GM06990 (cell line): ENCODE measurements at places on chromosomes 1 and 21.

- peak; percentile 26 for DNase-seq
These were observed 41.3 kb upstream of the EIF4G3 start for GRCh38 chr1:21217812-21218596.

- no peak for DNase-seq
These were observed 1171.8 kb downstream of the AMY1C start for GRCh38 chr1:104921525-104921924.

DNA sequence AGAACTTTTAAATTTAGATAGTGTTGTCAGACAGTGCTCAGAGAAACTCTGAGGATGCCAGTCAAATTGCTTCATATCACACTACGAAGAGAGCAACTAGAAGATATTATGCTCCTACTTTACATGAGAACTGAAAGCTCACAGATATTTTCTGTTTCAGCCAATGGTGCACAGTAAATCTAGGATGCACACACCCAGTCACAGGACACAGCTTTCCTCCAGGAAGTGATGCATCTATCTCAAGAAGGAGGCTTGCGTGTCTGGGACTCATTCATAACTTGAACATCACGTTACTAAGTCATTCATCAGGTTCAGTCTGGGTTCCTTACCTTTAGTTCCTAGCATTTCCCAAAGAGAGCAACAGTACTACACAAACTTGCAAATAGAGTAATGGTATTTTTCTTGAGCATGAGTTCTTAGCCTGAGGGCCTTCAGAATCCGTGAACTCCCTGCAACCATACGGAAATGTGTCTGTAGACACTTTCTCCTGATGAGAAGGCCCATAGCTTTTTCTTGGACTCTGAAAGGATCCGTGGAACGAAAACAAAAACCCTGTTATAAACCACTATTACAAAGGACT lies 12.2 kb downstream of the ZNF697 start:
- no peak for DNase-seq

GRCh38 chr1:185156288-185156853 lies 382 bp downstream of the TRMT1L start:
- no peak for DNase-seq

DNA sequence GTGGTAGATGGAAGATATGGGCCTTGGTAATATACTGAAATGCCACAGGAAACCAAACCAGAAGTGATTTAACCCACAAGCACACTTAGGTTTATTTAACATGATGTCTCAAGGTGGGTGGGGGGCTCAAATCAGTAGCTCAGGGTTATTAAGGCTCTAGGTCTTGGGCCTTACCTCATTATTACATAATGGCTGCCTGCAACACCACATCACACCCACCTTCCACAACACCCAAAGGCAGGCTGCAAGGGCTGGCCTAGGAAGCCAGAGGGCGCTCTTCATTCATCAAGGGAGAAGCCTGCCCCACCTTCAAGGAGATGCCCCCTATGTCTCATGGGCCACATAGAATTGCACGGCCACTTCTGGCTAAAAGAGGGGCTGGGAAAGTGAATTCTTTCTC lies 6.0 kb downstream of the TFF1 start:
- DNase-seq, result no peak

DNA sequence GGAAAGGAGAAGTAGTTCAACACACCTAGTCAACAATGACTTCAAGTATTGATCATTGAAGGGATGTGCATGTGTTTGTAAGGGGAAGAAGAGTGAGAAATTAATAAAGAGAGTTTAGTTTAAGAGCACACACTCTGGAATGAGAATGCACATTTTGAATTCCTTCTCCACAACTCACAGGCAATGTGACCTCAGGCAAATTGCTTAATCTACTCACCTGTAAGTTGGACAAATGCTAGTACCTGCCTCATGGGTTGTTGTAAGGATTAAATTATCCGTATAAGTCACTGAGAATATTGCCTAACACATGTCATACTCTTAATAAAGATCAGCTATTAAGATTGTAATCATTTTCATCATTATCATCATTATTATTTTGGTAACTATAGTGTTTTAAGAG lies 204.0 kb upstream of the NFIA start:
- no peak for DNase-seq

- DNase-seq, result no peak
These were observed 418.7 kb upstream of the VAMP3 start for GRCh38 chr1:7352364-7352763.

GRCh38 chr1:55536545-55536865 lies 321.3 kb upstream of the USP24 start:
- no peak for DNase-seq

- no peak for DNase-seq
These were observed 212.1 kb downstream of the GPR52 start for GRCh38 chr1:174659823-174660222.

DNA sequence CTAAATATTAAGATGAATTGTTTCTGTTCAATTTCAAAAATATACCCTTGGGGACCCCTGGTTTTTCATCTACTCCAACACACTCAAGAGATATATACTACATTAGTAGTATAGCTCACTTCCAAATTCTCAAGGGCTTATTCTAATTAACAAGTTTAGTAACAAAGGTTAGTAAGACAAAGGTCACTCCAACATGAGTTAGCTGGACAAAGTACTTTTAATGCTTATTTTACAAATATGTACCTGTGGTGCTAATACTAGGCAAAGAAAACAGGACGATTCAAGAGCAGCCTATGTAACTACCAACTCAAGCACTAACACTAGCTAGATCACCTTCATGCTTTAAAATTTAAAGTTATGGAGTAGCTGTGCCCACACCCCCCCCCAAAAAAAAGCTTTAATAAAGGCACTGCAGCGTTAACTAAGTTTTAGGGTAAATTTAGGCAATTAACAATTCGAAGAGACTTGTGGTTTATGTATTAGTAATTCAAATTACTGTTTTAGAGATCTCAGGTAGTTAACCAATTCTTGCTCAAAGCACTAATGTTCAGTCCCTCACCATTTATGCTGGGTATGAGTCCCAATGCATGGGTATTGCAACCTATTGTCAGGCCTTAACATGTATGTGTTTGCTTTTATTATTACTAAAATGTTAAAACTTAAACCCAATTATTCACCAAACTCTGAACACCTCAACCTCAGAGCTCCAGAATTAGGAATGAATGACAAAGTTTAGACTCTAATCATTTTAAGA lies 14.1 kb downstream of the HNRNPU start:
- DNase-seq, result no peak

GRCh38 chr1:180805316-180805715 lies 107.4 kb upstream of the KIAA1614 start:
- DNase-seq, result peak; percentile 20

- no peak for DNase-seq
These were observed 77.0 kb upstream of the FGGY start for GRCh38 chr1:59219916-59220315.

- DNase-seq, result no peak
These were observed 69.6 kb downstream of the UBR4 start for GRCh38 chr1:19140465-19140864.

DNA sequence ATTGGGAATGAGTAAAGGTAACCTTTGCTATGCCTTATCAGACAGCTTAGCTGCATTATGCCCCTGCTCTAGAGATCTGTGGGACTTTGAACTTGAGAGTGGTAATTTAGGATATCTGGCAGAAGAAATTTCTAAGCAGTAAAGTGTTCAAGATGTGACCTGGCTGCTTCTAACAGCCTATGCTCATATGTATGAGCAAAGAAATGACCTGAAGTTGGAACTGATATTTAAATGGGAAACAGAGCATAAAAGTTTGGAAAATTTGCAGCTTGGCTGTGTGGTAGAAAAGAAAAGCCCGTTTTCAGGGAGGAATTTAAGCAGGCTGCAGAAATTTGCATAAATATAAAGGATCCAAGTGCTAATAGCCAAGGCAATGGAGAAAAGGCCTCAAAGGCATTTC lies 90.4 kb downstream of the HHIPL2 start:
- no peak for DNase-seq

DNA sequence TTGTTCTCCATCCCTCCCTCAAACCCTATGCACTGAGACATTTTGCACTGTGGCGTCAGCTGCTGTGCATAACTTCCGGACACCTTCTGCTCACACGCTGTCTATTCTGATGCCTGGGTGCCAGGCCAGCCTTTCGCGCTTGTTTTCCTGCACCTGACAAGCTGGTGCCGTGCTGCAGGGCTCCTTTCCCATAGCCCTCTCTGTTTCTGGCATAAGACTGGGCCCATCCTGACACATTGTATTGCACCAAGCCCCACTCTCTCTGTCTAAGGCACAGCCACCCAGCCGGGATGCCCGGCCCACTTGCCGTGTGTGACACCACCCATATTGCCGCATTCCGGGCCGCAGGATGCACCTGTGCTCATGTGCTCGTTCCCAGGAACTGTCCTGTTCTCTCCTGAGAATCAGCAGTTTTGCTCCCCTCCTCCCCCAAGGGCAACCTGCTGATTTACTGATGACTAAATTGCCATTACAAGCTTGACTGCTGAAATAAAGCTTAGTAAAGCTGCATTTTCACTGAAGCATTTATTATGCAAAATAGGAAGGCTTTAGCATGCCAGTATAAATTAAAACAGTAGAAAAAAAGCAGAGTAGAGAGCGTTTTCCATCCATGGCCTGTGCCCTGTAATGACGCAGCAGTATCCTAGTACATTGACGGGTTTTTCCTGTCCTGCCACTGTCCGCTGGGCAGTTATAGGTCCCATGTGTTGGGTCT lies 88.0 kb downstream of the CD247 start:
- peak; percentile 41 for DNase-seq

GRCh38 chr1:116407033-116407432 lies 34.0 kb downstream of the ATP1A1 start:
- no peak for DNase-seq

GRCh38 chr21:44485796-44486195 lies 30.5 kb downstream of the LRRC3 start:
- no peak for DNase-seq

GRCh38 chr1:7912743-7913557 lies 27.7 kb downstream of the TNFRSF9 start:
- no peak for DNase-seq

- DNase-seq, result no peak
These were observed 65.5 kb upstream of the AK4 start for GRCh38 chr1:65082346-65083040.

DNA sequence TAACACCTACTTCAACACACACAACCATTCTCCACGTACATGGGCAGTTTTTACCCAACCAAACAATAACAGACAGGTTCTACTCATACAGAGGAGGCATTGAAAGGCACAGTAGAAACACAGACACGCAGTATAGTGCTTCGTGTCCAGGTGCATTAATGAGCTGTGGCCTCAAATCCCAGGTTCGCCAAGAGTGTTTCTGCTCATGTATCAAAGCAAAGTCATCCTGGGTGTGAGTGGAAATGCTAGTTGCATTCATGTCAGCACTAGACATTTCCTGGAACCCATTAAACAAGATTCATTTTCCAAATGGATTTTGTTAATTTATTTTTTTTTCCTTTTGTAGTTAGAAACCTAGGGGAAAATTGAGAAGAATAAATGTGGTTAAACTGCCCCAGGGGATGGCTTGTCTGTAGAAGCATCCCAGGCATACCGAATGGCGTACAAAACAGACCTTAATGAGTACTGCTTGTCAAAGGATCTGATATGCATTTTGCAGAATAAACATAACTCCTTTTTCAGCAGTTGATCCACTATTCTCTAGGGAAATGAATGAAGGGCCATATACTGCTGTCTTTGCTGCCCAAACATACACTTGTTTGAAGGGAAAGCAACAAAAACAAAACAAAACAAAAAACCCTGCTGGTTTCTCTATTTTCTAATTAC lies 298.6 kb upstream of the ST6GALNAC5 start:
- no peak for DNase-seq

DNA sequence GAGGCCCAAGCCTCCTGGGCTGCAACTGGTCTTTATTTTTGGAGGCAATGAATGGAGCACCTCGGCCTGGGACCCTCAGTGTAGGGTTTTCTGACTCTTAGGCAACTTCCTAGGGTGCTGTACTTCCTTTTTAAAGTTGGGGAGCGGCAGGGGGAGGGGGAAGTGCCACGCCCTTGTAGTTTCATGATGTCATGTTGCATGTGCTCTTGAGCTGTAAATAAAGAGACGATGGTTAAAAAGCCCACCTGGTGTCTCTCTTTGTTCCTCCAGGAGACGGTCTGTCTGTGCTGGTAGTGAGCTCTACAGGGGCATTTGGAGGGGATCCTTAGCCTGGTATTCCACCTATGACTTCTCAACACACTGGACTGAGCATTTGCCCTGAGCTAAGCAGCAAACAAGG lies 10.3 kb upstream of the AGTRAP start:
- no peak for DNase-seq

- no peak for DNase-seq
These were observed 1093.1 kb downstream of the MRPL39 start for GRCh38 chr21:24514081-24514733.

DNA sequence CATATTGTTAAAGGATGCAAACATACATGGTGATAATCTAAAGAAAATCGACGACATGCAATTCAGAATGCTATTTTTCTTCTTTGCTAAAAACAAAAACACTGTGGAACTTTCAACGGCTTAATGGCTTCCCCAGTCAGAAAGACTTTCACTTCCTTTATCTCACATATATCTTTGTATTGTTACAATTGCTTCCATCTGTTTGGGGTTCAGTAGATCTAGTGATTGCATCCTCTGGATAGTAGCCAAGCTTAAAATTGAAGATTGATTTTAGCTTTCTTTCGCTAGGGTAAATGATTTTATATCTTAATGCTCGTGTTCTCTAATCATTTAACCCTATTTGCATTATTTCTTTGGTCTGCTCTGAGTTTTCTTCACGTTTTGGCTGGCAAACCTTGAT lies 31.8 kb upstream of the ADAMTS1 start:
- no peak for DNase-seq

DNA sequence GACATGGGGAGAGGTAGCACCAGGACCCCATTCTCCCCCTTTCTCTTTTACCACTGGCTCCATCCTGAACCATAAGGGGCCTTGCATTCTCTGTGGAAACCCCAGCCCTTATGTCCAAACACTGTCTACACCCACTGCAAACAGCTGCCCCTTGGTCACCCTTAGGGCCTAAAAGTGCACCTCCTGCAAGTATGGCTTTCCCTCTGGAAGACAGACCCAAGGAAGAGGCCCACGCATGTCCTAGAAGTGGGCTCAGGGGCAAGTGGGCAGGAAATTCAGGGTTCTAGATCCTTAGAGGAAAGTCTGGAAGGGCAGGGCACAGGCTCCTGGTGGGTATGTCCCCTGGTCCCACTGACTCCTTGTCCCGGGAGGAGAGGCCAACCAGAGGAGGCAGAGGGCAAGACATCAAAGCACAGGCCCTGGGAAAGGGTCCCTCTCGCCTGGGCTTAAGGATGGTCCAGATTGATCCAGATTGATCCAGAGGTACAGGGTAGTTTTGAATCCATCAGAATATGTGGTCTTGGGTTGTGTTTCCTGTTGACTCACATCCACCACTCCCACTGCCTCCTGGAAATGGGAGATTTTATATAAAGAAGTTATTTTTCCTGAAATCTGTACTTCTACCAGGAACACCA lies 150.9 kb downstream of the GRIK3 start:
- DNase-seq, result no peak

DNA sequence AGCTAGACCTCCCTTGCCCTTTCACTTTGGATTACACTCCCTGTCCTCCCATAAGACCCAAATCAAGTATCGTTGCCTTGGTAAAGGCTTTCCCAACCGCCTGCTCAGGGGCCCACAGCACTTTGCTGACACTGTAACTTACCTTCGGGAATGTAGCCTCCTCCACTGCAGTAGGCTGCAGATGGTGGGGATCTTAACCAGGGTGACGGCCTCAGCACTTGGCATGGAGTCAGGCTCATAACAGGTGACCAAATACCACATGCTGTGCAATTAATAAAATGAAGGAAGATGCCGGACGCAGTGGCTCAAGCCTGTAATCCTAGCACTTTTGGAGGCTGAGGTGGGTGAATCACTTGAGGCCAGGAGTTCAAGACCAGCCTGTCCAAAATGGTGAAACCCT lies 88.7 kb upstream of the IRF2BP2 start:
- no peak for DNase-seq
